Fibroblast of the aortic adventitia (primary cell): ENCODE measurements at places on chromosomes 1 and 21.

- DNase-seq = no peak
Observed at GRCh38 chr1:55302972-55303371, 87.8 kb upstream of the USP24 start.

GRCh38 chr1:174799136-174799479 is 200.6 kb upstream of the CACYBP start:
- no peak for DNase-seq

DNA sequence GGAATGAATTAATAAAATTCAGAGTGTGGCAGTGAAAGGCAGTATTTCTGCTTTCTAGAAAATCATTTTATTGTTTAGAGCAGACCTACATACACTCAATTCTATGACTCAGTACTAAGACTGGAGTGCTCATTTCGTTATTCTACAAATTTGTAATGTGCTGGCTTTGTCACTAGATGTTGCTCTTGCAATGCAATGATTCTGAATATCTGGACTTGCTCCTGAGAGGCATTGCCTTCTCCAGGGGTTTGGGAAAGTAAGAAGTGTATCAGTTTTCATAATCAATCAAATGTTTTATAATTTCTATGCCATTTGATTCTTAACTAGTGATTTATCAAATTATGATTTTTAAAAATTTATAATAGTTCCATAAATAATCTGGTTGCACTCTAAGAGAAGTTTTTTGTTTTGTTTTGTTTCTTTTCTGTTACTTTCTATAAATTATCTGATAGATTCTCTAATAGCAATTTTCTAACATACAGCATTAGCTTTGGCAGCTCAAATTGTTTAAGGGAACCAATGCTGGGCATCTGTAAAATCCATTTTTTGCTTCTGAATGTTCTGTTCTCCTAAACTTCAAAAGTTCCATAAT is 280.5 kb upstream of the SGIP1 start:
- peak; percentile 87 for DNase-seq

DNA sequence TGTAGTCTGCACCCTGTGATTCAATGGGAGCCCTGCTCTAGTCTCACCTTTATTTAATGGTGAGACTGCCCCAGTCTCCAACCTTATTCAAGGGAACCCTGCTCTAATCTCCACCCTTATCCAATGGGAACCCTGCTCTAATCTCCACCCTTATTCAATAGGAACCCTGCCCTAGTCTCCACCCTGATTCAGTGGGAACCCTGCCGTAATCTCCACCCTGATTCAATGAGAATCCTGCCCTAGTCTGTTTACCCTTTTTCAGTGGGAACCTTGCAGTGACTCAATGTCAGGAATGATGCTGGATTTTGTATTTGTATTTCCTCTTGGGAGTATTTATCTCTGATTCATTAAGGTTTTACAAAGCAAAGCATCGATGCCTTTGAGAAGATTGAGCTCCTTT is 39.5 kb downstream of the TRPM2 start:
- no peak for DNase-seq

- DNase-seq = no peak
Observed at GRCh38 chr1:245469734-245470133, 314.9 kb downstream of the KIF26B start.
